ENCODE measurements at places on chromosomes 5 and 9.

DNA sequence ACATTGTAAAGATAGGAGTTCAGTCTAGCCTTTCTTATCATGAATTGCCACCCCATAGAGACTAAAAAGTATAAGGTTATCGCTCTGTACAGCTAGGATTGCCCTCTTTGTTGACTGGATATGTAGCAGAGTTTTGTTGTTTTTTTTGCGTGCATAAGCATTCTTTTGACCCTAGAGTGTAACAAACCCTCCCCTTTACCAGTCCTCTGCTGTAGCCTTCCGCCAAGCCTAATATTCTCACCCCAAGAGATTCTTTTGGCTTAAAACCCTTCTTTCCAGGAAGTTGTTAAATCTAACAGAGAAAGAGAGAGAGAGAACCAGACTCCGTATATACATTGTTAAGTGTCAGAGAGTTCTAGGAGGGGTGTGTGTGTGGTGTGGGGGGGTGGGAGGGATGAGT lies 113.9 kb downstream of the FGF1 start:
- no peak for DNase-seq

DNA sequence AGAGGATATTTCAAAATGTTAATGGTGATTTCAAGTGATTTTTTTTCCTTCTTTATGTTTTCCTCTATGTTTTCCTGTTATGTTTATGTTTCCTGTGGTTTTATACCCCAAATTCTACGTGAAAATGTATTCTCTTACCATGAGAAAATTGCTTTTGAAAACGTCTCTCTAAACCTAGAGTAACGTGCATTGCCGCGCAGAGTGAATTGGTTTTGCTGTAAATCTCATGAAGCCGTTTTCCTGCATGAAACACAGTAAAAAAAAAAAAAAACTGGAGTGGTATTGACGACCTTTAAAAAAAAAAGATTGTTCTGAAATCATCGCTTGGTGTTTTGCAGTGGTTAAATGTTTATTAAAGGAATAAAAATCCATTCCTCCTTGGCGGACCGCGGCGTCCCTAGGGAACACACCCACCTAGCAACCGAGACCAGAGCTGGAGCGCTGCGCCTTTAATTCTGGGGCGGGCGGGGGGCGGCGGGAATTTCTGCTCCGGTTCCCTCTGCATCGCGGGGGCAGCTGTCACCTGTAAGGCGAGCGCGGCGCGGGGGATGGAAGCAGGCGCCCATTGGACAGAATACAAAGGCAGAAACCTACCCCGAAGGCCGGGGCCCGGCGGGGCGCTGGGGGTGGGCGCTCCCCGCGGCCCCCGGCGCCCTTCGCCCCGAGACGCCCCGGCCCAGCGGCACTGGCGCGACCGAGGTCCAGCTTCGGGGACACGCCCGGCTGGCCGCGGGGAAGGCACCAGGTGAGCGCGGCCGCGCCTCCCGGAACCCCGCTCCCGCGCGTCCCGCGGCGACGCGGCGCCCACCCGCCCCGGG lies at the start of gene SOWAHA:
SOWAHA (plus strand) TSS at position 522 of the 818 bp plus-strand sequence. CDS start 320 bp downstream, outside the sequence.
- no peak for DNase-seq

- peak; percentile 58 for DNase-seq
Measured at GRCh38 chr5:157718519-157718918, 12.7 kb upstream of the THG1L start.

DNA sequence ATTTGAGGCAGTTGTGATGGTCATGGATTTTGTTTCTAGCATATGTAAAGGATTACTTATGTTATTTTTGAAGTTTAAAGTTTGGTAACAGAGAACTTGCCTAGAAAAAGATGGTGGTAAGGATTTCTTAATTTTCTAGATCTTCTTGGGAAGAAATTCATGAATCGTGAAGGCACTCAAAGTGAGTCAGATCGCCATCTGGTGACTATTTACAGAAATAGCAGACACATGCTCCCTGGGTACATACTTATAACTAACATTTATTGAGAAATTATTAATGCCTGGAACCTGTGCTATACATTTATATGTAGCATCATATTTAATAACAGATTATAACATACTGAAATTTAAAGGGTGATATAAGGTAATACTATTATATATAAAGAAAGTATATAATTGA lies 299.7 kb downstream of the IZUMO3 start:
- no peak for DNase-seq

- peak; percentile 40 for DNase-seq
Measured at GRCh38 chr5:144183254-144183889, 12.7 kb downstream of the KCTD16 start.

DNA sequence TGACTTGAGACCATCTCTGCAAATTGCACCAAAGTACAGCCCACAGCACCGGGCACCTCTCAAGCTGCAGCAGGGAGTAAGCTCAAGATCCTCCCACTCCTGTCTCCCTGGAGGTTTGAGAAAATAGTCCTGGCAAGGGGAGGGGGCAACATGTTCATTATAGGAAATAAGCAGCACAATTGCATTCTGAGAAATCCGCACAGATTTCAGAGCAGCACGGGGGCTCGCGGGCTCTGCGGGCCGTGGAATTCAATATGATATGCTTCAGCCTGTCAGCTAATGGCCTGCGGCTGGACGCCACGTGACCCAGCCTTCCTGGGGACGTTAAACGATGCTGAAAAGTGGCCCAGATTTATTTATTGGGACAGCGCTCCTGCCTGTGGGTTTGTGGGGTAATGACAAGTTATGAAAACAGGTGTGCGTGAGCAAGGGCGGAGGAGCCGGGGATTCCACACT lies 156.4 kb downstream of the DAB2IP start:
- DNase-seq = no peak

GRCh38 chr5:122297587-122298298 lies 14.3 kb upstream of the SNCAIP start:
- DNase-seq = no peak

DNA sequence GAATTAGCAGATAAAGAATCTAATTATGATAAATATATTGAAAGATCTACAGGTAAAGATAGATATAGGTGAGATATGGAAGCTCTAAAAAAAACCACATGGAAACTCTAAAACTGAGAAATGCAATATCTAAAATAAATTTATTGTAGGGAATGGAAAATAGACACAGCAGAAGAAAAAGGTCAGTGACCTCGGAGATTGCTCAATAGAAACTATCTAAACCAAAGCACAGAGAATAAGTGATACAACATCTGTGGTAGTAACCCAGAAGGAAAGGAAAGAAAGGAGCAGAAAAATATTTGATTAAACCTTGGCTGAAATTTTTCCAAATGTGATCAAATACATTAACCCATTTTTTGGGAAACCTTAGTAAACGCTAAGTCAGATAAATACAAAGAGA lies 43.1 kb upstream of the GLIPR2 start:
- no peak for DNase-seq

- peak; percentile 58 for DNase-seq
Measured at GRCh38 chr9:88177371-88177770, 39.1 kb upstream of the SPATA31C2 start.

GRCh38 chr5:172754596-172755356 lies 16.2 kb downstream of the DUSP1 start:
- no peak for DNase-seq

DNA sequence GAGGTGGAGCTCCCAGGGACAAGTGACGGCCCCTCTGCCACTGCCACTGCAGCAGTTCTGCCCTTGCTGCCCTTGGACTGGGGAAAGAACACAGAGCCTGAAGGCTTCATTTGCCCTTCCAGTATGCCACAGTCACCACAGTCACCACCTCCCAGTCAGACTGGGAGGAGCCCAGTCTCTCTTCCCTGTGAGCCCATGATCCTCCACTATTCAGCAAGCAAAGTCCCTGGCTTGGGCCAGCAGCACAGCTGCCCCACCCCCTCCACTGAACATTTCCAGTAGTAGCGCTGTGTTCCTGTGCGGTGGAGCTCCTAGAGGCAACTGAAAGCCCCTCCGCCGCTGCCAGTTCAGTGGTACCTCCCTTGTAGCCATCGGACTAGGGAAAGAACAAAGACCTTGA lies 329.4 kb downstream of the MAN2A1 start:
- no peak for DNase-seq

DNA sequence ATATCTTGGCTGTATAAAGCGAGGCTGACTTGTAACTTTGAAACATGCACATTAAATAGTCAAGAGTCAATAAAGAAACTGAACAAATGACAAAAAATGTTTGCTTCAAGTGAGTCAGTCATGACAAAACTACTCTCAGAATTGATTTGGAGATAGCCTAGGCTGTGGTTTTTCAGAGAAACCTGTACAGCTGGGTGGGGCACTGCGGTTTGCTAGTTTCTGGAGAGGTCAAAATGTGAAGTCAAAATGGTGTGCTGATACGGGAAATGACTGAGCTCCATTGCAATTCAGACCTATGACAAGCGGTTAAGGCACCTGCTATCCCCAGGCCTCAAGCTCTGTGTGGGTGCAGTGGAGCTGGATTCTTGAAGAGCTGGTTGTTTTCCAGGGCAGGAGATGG lies 10.3 kb upstream of the CD180 start:
- peak; percentile 90 for DNase-seq
